ENCODE measurements at places on chromosomes 1 and 21. TPM values are rescaled to one million over a fixed set of nuclear protein-coding genes. Genes with fewer than 3 reads are reported as not detected.

- no peak for DNase-seq
These were observed 6.6 kb upstream of the SIM2 start for GRCh38 chr21:36692114-36692834.

DNA sequence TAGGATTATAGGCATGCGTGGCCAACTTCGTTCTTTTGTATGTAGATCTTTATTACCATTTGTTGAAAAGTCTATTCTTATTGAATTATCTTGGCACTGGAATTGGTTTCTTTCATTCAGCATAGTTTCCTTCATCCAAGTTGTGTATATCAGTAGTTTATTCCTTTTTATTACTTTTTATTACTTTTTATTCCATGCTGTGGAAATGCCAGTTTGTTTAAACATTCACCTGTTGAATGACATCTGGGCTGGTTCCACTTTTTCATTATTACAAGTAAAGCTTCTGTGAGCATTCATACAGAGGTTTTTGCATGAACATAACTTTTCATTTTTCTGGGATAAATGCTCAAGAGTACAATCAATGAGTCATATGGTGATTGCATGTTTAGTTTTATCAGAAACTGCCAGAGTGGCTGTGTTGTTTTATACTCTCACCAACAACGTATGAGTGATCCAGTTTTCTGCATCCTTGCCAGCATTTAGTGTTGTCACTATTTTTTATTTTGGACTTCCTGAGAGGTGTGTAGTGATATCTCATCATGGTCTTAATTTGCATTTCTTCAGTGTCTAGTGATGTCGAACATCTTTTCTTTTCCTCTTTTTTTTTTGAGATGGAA is 28.6 kb downstream of the PTPRU start:
- no peak for DNase-seq

GRCh38 chr1:201750934-201751333 is 78.0 kb upstream of the IPO9 start:
- peak; percentile 71 for DNase-seq

GRCh38 chr1:194279975-194280374 is 1093.6 kb upstream of the B3GALT2 start:
- no peak for DNase-seq

DNA sequence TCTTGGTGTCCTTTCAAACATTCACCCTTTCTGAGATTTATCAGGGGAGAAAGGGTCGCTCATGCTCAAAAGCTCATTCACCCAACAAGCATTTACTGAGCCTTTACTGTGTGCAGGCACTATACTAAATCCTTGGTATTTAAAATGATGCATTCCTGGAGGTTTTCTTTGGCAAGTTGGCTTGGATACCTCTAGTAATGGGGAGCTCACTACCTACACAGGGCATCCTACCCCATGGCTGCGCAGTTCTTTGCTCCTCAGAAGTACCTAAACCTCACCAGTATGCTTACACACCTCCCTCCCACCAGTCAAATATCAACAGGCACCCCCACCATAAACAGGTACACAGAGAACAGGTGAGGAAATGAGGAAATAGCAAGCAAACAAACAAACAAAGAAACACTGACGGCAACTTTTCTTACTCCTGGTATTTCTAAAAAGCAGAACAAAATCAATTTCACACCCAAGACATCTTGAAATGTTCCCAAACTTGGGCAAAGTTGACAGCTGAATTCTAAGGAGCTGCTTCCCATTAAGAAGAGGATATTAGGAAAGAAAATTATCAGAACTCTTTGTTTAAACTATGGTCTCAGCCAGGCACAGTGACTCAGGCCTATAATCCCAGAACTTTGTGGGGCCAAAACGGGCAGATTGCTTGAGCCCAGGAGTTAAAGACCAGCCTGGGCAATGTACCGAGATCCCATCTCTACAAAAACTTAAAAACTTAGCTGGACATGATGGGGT is 104.8 kb downstream of the PSMG1 start:
- DNase-seq: no peak

GRCh38 chr1:181503171-181503810 is 20.0 kb downstream of the CACNA1E start:
- DNase-seq: no peak

DNA sequence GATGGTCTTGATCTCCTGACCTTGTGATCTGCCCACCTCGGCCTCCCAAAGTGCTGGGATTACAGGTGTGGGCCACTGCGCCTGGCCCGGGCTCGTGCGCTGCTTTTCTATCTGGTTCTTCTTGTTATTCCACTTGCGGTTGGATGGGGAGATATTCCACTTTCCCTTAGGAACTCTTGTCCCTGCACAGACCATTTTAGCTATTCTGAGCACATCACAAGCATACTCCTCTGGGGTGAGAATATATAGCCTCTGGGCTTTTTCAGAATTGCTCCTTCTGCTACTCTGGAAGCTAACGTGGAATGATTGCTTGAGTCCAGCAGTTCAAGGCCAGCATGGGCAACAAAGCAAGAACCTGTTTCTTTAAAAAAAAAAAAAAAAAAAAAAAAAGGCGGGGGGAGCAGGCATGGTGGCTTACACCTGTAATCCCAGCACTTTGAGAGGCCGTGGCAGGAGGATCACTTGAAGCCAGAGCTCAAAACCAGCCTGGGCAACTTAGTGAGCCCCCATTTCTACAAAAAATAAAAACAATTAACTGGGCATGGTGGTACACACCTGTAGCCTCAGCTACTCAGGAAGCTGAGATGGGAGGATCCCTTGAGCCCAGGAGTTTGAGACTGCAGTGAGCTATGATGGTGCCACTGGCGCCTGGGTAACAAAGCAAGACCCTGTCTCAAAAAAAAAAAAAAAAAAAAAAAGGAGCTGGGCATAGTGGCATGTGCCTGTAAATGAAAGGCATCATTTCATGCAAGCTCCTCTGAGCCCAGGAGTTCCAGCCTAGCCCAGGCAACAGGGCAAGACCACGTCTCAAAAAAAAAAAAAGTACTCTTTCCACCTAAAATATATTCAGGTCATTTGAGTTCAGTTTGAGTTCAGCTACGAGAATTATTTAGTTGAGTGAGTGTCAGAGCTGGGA is 11.8 kb upstream of the PGD start:
- no peak for DNase-seq

DNA sequence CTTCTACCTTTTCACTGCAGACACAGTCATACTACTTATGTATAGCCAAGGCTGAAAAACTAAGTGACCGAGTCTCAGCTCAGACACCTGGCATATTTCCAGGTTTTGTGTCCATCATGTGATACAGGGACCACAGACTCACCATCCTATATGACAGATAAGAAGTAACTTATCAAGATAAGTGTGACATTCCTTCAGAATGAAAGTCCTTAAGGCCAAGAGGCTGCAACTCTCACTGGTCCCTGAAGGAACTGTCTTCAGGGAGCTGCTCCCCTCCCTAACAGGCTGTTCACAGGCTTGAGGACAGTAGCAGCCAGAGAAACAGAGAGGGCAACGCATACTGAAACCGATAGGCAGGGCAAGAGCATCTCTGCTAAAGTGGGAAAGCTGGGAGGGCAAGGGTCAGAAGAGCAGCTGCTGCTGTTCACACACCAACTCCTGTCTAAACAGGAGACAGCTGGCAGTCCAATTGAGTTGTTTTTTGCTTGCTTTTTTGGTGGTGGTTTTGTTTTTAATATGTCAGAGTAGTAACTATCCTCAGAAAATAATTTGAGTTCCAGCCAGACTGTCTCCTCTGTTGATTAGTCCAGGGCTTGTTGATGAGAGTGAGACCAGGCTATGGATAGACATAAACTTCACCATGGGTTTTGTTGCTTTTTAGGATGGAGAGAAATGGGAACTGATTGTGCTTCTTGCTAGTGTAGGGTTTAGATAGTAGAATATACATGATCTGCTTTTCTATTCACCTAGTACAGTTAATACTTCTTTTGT is 67.7 kb downstream of the MACF1 start:
- DNase-seq: no peak

- DNase-seq: peak; percentile 94
These were observed at the start of gene ISG20L2 for GRCh38 chr1:156728599-156729462. TSS of gene ISG20L2 (minus strand) at chr1:156728766. CDS start at chr1:156727652, 1,114 bp downstream.

DNA sequence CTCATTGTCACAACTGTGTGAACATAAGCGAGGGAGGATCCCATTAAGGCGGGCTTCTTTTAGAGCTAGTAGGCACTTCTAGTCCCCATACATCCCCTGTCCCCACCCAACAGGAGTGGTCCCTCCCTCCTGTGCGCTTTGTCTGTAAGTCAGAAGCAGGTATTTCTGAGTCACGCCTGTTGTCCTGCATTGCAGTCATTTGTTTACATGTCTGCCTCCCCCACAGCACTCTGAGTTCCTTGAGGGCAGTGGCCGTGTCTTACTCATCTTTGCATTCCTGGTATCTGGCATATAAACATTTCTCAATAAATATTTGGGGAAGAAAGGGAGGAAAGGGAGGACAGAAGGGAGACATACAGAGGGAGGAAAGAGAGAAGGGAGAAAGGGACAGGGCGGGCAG is 40.3 kb downstream of the PLEKHA6 start:
- no peak for DNase-seq

DNA sequence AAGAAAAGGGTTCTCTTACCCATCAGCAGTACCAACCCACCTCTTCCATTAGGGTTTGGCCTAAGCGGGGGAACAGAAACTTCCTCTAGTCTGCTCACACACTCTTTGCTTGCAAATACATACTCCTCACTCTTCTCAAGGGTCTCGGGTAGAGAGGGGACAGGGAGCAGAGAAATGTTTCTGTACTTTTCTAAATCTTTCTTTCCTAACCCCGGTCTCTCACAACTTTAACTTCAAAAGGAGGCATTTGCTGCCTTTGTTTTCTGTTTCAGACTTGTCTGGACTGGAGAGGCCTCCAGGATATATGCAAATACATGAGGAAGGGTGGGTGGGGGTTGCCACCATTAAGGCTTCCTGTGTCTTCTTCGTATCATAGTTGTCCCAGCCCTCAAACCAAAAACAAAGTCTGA is 10.5 kb upstream of the LAX1 start:
- no peak for DNase-seq

GRCh38 chr21:42218836-42219605 is at the start of gene ABCG1:
TSS of gene ABCG1 (plus strand) at chr21:42219140. CDS start at chr21:42219263, 123 bp downstream.
- no peak for DNase-seq

DNA sequence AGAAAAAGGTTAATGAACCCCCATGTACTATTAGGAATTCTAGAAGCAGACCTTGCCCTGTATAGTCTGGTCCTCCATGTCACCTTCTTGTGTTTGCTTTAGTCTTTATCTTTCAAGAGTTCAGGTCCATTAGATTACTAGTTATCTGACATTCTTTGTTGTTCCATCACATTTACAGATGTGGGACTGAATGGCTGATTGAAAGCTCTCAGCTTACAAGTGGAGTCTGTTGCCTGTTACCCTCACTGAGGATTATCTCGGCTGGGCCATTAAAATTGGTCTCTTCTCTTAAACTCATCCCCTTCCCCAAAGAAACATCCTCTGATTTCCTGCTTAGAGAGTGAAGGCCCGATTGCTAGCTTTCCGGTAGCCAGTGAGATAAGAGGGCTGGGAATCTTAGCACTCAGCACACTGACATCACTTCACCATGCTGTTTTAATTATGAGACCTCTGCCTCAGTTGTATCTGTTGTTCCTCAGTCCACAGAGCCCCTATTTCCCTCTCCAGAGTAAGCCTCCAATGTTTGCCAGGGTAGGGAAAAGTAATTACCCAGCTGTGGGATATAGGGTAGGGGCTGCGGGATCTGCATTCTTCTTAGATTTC is 76.8 kb downstream of the LPGAT1 start:
- DNase-seq: no peak

DNA sequence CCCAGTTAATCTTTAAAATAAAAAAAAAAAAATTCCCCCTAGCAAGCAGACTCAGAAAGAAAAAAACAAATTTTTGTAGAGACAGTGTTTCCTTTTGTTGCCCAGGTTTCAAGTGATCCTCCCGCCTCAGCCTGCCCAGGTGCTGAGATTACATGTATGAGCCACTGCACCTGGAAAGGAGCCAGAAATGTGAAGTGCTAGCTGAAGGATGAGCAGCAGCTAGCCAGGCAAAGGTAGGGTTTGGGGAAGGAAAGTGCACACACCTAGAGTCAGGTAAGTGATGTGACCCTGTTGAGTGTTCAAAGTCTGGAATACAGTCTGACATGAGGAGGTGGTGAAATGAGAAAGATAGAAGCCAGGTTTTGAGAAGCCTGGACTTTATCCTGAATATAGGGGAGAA is 1.7 kb downstream of the AKR1A1 start:
- no peak for DNase-seq

- no peak for DNase-seq
These were observed 3.8 kb upstream of the RGS13 start for GRCh38 chr1:192632188-192632587.

GRCh38 chr1:183604038-183604808 is 14.0 kb upstream of the NCF2 start:
- DNase-seq: no peak

GRCh38 chr1:39539252-39539790 is 37.3 kb downstream of the PABPC4 start:
- peak; percentile 40 for DNase-seq

DNA sequence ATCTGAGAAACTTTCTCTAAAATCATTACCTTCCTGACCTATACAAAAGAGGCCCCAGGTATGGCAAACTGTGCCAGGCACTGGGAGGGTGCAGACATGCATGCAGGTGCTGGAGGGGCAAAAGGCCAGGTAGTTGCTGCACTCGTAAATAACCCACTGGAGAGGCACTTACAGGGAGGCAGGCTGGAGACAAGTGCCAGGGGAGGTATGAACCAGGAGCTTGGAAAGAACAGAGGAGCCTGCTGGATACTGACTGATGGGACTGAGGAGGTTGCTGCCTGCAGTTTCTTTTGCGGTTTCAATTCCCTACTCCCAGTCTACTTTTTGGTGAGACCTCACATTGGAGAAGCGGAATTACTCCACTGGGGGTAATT is 113.9 kb downstream of the DSCAM start:
- no peak for DNase-seq

- DNase-seq: no peak
These were observed 79.7 kb upstream of the RUNX3 start for GRCh38 chr1:25009671-25010262.

GRCh38 chr1:148315071-148315811 is 163.2 kb upstream of the NBPF11 start:
- DNase-seq: no peak

GRCh38 chr1:186949173-186949572 is 120.4 kb downstream of the PLA2G4A start:
- no peak for DNase-seq

GRCh38 chr1:192794768-192795035 is 14.1 kb upstream of the RGS2 start:
- DNase-seq: no peak

- no peak for DNase-seq
These were observed 9.5 kb downstream of the ZSWIM5 start for GRCh38 chr1:45196863-45197262.

The NUDT4B gene
- total RNA-seq: 21.8 TPM

The ADCY10 gene
- not detected for total RNA-seq

The CCDC24 gene
- 2.1 TPM for total RNA-seq

The RGS21 gene
- not detected for total RNA-seq

The RNF223 gene
- not detected for total RNA-seq

The SMIM1 gene
- total RNA-seq: 0.74 TPM

The OR2L13 gene
- not detected for total RNA-seq

The HPCA gene
- total RNA-seq: not detected

The SLC2A5 gene
- total RNA-seq: not detected

The CHODL gene
- 0.07 TPM for total RNA-seq

All from pulmonary artery endothelial cell (primary cell).